ENCODE measurements at places on chromosomes 3 and 15. TPM values are rescaled to one million over a fixed set of nuclear protein-coding genes. Genes with fewer than 3 reads are reported as not detected.

The MANF gene
- total RNA-seq: 64.5 TPM

The RASGRF1 gene
- total RNA-seq: not detected

The PARL gene
- 102 TPM for total RNA-seq

The ASB14 gene
- not detected for total RNA-seq

The CHRM5 gene
- total RNA-seq: not detected

The CEP19 gene
- 4.0 TPM for total RNA-seq

The SLC35A5 gene
- 81.5 TPM for total RNA-seq

The CPA3 gene
- total RNA-seq: 0.18 TPM

The PAQR5 gene
- not detected for total RNA-seq

The LRRIQ4 gene
- total RNA-seq: 0.09 TPM

The SYNPR gene
- total RNA-seq: not detected

The DYNLT2B gene
- total RNA-seq: 22.1 TPM

The ACSBG1 gene
- total RNA-seq: under 0.01 TPM

The HCN4 gene
- total RNA-seq: not detected

The GOLGA8H gene
- 0.63 TPM for total RNA-seq

The TRANK1 gene
- 123 TPM for total RNA-seq

The CELSR3 gene
- 0.81 TPM for total RNA-seq

The FOXB1 gene
- total RNA-seq: not detected

The PCBP4 gene
- total RNA-seq: 33.3 TPM

The XYLB gene
- total RNA-seq: 4.9 TPM

The PLA2G4E gene
- not detected for total RNA-seq

The FRG2C gene
- not detected for total RNA-seq

The HTR3E gene
- not detected for total RNA-seq

The TP63 gene
- 0.18 TPM for total RNA-seq

The FBXW12 gene
- total RNA-seq: 0.27 TPM
